ENCODE measurements at places on chromosomes 12 and 14.
A peak's percentile ranks its signal among the peaks of the same experiment; 100 is the strongest.

GRCh38 chr14:67666750-67667449, 7.5 kb downstream of the VTI1B start:
- no peak for DNase-seq

- DNase-seq, result no peak
Measured at GRCh38 chr12:118065380-118065779, 4.4 kb upstream of the WSB2 start.

GRCh38 chr14:106786697-106787096, 1260.3 kb downstream of the TMEM121 start:
- DNase-seq, result no peak

GRCh38 chr12:40942326-40942725, 245.8 kb upstream of the PDZRN4 start:
- no peak for DNase-seq

GRCh38 chr14:77124345-77125280, 17.0 kb downstream of the ZDHHC22 start:
- peak; percentile 46 for DNase-seq

DNA sequence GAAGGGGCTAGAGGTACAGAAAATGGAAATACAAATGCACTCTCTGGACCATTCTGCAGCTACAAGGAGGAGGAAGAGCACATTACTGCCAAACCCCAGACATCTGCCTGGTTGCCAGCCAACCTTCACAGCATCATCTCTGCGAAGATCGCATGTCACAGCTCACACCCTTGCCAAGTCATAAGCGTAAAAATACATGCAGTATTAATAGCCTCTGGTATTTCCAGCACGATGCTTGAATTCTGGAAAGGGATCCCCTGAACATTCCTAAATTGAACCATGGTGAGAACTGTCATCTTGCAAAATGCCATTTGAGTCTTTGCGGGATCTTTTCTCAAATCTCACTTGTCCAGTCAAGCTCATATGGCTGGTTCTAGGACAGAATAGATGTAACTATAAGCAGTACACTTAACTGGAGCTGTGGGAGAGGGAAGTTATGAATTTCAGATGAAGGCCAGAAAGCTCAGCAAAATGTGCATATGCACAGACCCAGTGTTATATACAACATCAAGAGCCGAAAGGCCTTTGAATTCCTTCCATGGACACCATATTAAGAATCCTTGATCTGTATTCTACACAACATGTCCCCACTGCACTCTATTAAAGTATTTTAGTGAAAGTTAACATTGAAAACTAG, 211.6 kb downstream of the DUSP6 start:
- no peak for DNase-seq

- peak; percentile 54 for DNase-seq
Measured at GRCh38 chr12:62799126-62799736, 135.7 kb downstream of the PPM1H start.

- no peak for DNase-seq
Measured at GRCh38 chr12:122880155-122880667, 15.7 kb downstream of the VPS37B start.

DNA sequence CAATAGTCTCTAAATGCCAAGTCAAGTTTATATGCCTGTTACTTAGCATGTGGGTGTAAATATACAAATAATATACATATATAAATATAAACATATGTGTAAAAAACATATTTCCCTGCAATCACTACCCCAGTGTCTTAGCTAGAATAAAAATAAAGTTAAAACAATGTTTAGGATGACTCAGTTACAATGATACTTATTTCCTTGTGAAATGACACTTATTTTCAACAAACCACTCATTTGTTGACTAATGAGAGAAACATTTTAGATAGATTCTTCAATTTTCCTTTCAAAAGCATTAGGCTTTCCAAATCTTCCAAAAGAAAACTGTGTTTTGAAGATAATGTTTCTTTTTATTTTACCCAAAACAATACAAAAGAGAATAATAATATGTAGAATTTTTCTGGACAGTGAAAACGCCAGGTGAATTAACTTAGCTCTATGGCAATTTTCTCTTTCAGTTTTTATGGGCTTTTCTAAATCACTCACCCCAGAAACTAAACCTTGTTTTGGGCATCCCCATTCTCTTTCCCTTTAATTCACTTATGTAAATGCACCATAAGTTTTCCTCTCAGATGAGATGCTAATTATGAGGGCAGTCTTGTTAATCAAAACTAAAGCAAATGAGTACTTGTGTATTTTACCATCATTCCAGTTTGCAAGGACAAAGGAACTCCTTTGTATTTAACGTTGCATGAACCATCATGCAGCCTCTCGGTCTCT, 465.9 kb downstream of the BCAT1 start:
- DNase-seq, result no peak

DNA sequence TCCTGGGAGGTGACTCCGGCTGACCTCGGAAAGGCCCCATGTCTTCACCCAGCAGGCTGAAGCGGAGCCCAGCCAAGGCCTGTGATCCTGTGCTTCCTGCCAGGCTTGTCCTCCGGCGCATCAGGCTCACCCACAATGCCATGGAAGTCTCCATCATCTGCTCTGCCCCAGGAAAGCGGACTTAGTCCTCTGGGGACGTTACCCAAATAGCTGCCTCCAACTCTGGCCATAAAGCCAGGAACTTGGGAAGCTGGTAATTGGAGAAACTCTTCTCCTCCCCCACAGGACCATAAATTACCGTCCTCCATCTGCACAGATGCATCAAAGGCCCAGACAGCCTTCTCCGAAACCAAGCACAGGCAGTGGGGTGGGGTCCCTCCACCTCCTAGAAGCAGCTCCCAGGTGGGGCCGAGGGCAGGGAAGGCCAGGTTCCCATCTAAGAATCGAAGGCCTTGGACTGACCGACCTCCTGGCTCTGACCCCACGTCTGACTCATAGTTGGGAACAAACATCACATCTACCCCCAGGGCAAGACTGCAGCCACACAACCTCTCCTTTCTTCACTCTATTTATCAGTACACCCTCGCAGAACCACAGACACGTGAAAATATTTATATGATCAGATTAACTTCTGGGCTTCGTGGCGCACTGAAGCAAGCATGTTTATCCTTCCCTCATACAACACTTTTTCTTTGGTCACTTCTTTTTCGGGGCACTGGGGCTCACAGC, 56.4 kb downstream of the PITPNM2 start:
- no peak for DNase-seq

- no peak for DNase-seq
Measured at GRCh38 chr12:1845427-1845826, 25.1 kb downstream of the LRTM2 start.

DNA sequence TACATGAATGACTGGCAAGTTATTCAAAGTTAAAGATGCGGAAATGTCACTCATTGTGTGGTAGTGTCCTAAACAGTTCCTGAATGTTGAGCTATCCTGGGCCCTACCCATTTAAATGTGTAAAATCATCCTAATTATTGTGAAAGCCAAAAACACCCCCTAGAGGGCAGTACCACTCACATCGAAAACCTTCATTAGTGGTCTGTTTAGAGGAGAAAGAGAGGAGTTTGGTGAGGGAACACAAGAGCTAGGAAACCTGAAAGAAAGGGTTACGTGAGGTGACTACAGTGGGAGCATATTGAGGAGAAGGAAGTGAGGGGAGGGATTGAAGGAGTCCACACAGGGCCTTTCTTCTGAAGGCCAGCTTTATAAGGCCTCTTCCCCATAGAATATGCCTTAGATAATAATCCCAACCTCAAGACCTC, 2.5 kb upstream of the TEP1 start:
- DNase-seq, result peak; percentile 22

DNA sequence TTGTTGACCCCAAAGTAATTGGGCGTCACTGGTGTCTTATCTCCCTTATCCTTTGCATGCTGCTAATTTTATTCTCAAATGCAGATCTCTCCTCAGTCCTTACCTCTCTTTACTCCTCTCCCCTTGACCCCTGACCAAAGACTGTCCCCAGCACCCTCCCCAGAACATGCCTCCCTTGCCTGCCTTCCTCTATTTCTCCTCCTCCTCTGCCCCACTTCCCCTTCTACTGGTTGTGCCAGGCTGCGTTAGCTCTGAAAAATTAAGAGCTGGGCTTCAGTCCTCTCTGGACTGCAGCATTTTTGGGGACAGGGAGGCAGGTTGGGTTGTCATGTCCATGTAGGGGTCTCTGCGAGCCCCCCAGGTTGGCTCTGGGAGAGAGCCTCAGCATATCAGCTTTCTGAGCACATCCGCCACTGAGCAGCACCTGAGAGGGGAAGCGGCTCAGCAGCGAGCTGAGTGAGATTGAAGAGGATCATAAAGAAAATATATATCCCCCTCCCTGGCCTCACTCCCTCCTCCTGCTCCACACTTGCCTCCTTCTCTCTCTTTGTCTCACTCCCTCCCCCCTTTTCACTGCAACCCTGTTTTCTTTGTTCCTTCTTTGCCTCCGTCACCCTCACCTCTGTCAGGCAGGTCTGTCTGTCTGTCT, 6.4 kb upstream of the CISTR start:
- no peak for DNase-seq

GRCh38 chr14:89267163-89267562, 149.9 kb downstream of the FOXN3 start:
- DNase-seq, result no peak

DNA sequence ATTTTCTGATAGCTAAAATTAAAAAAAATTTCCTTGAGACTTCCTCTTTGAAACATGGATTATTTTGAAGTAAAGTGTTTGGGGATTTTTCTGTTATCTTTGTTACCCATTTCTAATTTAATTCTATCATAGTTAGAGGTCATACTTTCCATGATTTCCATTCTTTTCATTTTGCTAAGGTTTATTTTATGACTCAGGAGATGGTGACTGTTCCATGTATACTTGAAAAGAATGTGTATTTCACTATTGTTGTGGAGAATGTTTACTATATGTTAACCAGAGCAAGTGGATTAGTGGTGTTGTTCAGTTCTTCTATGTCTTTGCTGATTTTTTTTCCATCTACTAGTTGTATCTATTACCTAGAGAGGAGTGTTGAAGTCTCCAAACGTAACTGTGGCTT, 250.5 kb upstream of the PELI2 start:
- no peak for DNase-seq

GRCh38 chr12:114668151-114668885, 15.7 kb downstream of the TBX3 start:
- peak; percentile 81 for DNase-seq

DNA sequence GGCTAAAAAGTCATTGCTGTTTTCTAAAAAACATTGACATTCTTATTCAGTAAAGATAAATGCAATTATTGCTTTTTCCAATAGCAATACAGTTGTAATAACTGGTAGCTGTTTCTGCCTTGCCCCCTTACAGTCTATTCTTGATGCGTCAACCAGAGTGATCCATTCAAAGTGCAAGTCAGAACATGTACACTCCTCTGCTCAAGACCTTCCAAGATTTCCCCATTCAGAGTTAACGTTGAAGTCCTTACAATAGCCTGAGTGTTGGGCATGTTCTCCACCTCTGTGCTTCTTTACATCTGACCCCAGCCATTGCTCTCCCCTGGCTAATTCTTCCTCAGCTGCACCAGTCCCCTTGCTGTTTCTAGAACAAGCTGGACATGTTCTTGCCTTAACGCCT, 24.3 kb downstream of the VRK1 start:
- no peak for DNase-seq

DNA sequence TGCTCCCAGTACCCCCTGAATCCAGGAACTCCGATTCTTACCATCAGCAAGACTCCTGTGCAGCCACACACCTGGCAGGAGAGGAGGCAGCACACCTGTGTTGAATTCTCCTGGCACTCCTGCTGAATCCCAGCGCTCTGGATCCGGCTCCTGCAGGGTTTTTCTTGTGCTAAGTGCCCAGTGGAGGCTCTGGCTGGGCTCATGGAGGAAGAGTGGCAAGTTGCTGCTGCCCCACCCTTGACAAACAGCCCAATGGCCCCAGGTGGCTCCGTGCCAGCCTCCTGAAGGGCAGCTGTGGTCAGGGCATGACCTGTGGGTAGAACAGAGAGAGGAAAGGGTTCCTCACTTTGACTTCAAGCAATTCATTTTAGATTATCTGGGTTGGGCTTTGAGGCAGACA, 20.0 kb downstream of the CRACR2A start:
- peak; percentile 29 for DNase-seq

DNA sequence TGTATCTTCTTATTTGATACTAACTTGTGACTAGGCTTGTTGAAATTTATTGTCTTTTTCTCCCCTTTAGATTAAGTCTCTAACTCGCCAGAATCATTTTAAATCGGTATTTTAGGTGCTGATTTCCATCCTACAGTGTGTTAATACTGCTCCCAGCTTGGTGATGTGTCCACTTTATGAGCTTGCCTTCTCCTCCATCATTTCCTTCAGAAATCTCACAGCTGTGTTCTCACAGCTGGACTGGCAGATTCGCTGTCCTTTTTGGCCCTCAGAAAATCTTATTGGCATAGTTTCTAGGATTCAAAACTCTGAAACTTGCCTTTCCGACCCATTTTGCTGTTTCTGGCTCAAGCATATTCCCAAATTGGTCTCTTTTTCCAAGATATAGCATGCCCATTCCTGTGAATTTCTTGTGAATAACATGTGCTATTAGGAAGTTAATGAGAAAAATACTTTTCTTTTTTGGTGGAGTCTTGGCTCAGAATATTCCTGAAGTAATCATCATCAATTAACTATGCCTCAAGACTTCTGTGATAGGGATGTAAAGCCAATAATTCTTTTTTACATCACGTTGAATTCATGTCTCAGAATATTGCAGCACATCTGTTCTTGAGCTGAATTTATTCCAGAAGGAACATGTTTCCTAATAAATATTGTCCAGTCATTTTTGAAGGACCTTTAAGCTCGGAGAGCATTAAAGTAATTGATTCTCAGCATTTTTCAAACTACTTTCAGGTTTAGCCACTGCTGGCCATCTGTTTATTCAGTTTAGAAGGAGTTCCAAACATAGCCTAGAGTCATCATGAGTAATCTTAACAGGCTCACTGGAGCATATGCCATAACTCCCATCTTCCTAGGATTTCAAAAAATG, 50.0 kb upstream of the USP44 start:
- no peak for DNase-seq

- no peak for DNase-seq
Measured at GRCh38 chr12:118098401-118098800, 5.4 kb downstream of the VSIG10 start.

DNA sequence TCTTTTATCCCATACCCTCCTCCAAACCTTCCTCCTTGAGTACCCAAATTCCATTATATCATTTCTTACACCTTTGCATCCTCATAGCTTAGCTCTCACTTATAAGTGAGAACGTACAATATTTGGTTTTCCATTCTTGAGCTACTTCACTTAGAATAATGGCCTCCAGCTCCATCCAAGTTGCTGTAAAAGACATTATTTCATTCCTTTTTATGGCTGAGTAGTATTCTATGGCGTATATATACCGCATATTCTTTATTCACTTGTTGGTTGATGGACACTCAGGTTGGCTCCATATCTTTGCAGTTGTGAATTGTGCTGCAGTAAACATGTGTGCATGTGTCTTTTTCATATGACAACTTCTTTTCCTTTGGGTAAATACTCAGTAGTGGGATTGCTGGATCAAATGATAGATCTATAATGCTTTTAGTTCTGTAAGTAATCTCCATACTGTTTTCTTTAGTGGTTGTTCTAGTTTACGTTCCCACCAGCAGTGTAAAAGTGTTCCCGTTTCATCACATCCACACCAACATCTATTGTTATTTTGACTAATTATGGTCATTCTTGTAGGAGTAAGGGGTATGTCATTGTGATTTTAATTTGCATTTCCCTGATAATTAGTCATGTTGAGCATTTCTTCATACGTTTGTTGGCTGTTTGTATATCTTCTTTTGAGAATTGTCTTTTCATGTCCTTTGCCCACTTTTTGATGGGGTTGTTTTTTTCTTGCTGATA, 10.1 kb downstream of the RAB21 start:
- DNase-seq, result no peak
